ENCODE measurements at places on chromosomes 3 and 15.

DNA sequence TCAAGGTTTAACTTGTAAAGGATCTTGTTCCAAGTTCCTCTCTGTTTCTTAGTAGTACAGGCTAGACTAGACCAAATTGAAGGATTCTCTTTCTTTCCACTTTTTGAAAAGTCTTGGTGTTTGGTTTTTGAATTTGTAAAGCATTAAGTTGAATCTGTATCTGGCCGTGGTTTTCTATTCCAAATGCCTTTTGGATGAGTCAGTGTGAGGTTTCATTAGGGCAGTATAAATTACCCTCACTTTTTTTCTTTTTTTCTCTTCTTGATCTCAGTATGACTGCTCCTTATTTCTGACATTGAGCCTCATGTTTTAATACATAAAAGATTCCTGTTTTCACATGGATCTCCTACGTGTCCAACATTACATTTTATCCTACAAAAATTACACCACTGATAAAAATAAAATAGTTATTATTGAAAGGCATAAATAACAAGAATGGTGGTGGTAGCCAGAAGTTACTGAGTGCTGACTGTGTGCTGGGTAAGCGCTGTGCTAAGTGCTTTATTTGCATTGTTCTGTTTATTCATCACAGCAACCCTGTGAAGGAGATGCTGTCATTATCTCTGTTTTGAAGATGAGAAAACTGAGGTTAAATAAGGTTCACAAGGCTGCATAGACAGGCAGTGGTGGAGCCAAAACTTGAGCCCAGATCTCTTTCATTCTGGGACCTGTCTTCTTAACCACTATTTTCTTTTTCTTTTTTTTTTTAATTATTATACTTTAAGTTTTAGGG, 48.3 kb downstream of the MITF start:
- no peak for DNase-seq

DNA sequence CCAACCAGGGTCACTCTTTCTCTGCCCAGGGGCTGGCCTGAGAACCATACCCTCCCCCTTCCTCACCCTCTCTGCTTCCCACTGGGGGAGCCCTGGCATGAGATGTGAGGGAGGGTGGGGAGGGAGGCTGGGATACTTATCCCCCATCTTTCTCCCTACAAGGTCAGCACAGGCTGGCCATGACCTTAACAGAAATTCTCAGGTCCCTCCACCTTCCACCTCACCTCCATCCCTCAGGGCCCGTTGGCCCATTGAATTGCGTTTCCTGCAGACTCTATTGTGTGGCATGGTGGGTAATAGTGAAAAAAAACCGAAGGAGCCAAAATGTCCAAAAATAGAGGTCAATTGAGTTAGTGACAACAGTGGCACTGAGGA, 159.5 kb downstream of the OR4M2 start:
- no peak for DNase-seq

DNA sequence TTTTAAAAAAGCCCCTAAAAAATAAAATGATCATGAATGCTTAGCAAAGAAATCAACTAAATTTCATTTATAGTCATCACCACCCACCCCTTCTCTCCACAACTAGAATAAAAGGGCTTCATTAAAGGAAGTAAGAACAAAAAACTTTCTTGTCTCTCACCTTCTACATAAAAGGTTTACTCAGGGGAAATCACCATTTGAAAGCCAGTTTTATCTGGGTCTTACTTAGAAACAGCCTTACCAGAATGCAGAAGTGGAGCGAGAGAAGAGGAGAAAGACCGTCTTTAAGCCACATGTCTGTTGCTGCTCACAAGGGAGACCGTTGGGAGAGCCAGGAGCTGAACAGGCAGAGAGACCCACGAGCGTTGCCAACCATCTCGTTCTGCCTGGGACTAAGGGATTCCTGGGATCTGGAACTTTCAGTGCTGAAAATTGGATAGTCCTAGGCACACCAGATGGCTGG, 350.1 kb upstream of the PROK2 start:
- no peak for DNase-seq

DNA sequence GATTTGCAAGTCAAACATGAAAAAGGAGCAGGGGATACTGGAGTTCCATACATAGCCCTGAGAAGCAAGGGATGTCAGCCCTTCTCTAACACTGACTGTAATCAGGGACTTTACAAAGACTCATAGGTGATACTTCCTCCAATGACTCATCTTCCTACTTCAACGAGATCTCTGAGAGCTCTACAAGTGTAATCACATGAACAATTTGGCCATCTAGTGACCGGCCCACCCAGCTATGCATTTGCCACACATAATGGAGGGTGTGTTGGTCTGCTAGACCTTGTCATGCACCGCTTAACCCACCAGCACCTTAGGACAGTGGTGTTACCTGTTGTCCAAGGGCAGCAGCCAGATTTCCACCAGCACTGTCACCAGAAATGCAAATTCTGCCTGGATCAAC, 75.3 kb downstream of the NCEH1 start:
- no peak for DNase-seq

DNA sequence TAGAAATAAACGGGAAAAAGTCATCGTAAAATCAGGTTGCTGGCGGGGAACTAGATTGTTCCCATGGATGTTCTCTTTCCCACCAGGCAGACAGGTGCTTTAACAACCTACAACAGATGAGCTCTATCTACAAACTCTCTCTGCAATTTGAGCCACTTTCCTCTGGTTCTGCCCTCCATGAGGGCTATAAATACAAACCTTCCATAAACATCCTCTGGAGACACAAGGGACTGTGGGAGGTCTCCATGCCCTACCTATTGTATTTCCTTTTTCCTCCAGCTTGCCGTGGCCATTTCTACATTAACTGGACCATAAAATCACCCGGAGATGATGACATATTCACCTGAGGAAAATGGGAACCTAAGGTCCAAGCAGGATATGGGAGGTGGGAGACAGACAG, 151.1 kb downstream of the GABRB3 start:
- DNase-seq: no peak

DNA sequence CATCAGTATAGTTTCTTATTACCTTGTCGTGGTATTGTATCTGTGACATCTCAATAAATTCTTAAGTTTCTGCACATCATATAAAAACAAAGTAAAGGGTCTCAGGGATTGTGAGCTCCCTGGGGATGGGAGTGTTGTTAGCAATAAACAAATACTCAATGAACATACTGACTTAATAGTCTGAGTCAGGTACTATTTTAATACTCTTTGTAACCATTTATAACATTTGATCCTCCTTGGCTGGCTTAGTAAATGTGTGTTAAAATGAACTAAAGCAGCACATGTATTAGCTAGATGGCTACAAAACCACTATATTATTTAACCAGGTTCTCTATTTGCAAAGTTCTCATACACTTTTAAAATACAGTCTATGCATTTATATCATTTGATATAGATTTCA, 1.8 kb downstream of the ICE2 start:
- no peak for DNase-seq

- DNase-seq: no peak
Measured at GRCh38 chr3:9064850-9065249, 101.6 kb upstream of the RAD18 start.

- no peak for DNase-seq
Measured at GRCh38 chr3:151362751-151363174, 21.8 kb downstream of the P2RY12 start.

GRCh38 chr15:68423359-68424296, 8.3 kb downstream of the ITGA11 start:
- DNase-seq: no peak

DNA sequence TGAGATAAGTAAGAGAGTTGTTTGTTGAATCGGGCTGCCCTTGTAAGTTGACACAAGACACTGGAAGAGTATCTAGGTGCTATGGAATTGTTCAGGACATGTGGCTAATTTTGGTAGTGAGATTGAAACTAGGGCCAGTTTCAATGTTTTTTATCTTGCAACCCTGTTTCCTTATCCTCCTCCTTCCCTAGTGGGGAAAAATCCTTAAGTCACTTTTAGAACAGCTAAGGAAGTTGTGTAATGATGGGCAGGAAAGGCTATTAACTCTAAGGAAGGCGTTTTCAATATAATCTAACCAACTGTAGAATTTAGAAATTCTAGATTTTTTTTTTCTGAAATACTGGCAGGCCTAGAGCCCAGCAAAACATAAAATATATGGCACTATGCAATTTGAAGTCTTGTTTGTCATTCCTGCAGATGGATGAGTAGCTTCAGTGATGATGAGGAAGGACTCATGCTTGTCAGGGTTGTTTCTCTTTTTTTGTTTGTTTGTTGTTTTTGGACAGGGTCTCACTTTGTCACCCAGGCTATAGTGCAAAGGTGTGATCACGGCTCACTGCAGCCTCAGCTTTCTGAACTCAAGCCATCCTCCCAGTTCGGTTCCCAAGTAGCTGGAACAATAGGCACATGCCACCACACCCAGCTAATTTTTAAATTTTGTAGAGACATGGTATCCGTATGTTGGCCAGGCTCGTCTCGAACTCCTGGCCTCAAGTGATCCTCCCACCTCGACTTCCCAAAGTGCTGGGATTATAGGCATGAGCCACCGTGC, 27.6 kb upstream of the ADAMTS9 start:
- DNase-seq: no peak

- DNase-seq: no peak
Measured at GRCh38 chr15:29612096-29612495, 210.2 kb downstream of the TJP1 start.

DNA sequence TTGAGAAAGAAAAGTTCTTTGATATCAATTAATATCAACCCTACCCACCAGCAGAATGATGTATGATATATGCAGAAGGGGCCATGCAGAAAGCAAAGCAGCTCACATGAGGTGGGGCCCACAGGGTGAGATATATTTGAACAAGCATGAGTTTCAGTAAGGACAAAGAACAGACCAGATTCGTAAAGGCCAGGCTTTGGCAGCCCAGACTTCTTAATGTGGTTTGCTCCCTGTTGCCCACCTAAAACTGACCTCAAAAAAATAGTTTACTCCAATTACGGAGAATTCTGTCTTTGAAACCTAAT, 255.7 kb upstream of the WNT5A start:
- DNase-seq: no peak

GRCh38 chr15:42059661-42060476, 34.5 kb downstream of the PLA2G4D start:
- peak; percentile 73 for DNase-seq

DNA sequence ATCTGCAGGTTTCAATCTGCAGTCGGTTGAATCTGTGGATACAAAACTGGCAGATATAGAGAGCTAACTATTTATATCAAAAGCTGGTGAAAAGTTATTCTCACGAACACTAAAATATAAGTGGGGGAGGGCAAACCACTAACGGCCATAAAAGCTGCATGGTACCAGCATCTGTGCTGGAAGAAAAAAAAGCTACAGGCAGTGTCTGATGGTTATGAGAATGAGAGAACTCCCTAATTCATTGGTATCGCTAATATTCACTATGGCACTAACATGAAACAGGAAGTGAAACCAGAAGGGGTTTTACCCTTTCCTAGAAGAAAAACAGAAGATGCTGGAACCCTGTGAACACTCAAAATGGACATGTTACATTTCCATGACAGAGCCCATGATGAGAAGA, 15.9 kb downstream of the CEP70 start:
- no peak for DNase-seq

GRCh38 chr3:194300936-194301335, 50.2 kb downstream of the CPN2 start:
- no peak for DNase-seq

DNA sequence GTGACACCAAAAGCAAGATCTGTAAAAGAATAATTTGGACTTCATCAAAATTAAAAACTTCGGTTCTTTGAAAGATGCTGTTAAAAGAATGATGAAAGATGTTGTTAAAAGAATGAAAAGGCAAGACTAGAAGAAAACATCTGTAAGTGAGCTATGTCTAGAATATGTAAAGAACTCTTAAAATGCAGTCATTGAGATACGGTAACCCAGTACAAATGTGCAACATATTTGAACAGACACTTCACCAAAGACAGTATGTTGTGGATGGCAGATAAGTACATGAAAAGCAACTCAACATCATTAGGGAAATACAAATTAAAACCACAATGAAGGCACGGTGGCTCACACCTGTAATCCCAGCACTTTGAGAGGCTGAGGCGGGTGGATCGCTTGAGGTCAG, 139.5 kb downstream of the LRIG1 start:
- DNase-seq: no peak

GRCh38 chr3:49399461-49399860, 12.3 kb downstream of the RHOA start:
- no peak for DNase-seq

GRCh38 chr15:39854161-39854560, 65.9 kb downstream of the GPR176 start:
- no peak for DNase-seq

DNA sequence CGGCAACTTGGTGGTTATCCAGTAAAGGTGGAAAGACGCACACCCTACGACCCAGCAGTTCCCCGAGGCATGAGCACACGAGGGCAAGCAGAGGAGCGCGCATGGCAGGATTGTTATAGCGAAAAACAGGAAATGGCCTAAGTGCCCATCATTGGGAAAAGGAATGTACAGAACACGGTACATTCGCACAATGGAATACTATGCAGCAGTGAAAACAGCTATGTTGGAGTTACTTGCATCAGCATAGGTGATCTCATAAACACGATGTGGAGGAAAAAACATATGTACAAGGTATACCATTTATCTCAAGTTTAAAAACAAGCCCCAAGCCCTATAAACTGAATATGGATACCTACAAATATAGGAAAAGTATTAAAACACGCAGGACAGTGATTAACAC, 6.7 kb upstream of the LINGO1 start:
- DNase-seq: no peak

- no peak for DNase-seq
Measured at GRCh38 chr3:45486136-45486535, 97.8 kb downstream of the LARS2 start.

- DNase-seq: no peak
Measured at GRCh38 chr15:70171256-70171886, 73.7 kb upstream of the TLE3 start.

DNA sequence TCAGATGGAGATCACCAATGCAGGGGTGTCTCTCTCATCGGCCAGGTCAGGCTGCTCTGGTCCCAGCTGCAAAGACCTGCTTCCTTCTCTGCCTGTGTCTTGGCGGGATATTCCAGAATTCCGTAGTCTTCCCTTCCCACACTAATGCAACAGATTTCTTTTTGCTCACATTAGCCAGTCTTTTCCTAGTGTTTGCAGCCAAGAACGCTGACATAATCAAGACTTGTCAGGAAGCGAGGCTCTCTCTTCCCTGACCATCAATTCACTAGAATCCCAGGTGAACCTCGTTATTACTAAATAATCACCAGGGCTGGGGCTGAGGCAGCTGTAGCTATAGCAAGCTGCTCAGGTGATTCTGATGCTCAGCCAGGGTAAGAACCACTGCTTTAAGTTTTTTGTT, 43.2 kb upstream of the ACKR4 start:
- no peak for DNase-seq

DNA sequence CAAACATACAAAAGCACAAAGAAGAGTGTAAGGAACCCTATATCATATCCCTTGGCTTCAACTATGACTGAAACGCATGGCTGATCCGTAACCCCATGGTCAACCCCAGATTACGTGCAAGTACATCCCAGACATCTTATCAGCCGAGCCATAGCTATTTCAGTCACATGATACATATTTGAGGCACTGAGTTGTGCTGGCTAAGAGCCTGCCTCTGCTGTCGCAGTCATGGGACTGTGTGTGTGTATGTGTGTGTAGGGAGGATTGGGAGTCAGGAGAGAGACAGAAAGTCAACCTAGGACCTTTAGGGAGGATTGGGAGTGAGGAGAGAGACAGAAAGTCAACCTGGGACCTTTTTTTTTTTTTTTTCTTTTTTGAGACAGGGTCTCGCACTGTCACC, 8.4 kb downstream of the ST6GAL1 start:
- no peak for DNase-seq
